Foreskin keratinocyte (primary cell): ENCODE measurements at places on chromosomes 12 and 14.

DNA sequence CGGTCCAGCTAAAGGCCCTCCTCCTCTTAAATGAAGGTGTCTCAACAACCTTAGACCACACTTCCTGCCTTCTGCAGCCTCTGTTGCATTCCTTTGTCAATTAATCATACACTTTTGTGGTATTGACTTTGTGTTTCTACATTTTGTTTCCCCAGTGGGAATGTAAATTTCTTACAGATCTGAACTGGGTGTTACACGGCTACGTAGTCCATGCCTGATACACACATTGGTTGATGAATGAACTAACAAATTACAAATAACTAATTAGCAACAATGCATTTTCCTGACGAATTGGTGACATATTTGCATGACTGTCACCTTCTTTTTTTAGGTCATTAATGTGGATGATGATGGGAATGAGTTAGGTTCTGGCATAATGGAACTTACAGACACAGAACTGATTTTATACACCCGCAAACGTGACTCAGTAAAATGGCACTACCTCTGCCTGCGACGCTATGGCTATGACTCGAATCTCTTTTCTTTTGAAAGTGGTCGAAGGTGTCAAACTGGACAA is 15.2 kb upstream of the CCT2 start:
- peak; percentile 86 for DNase-seq

DNA sequence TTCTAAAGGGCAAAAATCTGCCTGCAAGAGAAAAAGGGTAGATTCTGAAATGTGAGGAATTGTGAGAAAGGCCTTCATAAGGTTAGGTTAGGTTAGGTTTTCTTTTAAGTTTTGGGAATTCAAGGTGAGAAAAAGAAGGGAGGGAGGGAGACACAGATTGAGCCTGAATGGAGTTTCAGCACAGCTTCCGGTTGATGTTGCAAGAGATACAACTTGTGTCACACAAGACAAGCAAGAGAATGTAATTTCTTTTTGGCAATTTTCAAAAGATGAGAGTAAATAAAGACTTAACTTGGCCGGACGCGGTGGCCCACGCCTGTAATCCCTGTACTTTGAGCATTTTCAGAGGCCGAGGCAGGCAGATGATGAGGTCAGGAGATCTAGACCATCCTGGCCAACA is 63.8 kb downstream of the CPSF2 start:
- no peak for DNase-seq

- DNase-seq: no peak
These were observed 8.2 kb downstream of the TESC start for GRCh38 chr12:117090816-117091711.

DNA sequence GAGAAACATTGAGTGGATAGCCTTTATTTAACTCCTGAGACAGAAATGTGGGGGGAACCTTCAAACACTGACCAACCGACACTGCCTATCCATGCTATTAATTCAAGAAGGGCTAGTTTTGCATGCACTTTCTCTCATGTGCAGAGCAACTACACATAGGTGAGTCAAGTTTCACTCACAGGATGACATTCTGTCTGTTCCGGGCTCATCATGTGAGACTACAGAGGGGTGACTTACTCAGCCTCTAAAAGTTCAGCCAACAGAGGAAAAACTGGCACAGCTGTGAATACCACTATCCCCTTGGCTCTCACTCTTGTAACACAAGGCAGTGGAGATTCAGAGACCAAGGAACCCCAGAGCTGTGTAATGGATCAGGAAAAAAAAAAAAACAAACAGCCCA is 13.3 kb downstream of the BEST3 start:
- DNase-seq: peak; percentile 93

- no peak for DNase-seq
These were observed 164.2 kb downstream of the CHST11 start for GRCh38 chr12:104620837-104621531.

GRCh38 chr12:121513464-121514183 is 67.2 kb downstream of the KDM2B start:
- DNase-seq: no peak

GRCh38 chr14:89746654-89747053 is 207.9 kb downstream of the EFCAB11 start:
- DNase-seq: no peak

DNA sequence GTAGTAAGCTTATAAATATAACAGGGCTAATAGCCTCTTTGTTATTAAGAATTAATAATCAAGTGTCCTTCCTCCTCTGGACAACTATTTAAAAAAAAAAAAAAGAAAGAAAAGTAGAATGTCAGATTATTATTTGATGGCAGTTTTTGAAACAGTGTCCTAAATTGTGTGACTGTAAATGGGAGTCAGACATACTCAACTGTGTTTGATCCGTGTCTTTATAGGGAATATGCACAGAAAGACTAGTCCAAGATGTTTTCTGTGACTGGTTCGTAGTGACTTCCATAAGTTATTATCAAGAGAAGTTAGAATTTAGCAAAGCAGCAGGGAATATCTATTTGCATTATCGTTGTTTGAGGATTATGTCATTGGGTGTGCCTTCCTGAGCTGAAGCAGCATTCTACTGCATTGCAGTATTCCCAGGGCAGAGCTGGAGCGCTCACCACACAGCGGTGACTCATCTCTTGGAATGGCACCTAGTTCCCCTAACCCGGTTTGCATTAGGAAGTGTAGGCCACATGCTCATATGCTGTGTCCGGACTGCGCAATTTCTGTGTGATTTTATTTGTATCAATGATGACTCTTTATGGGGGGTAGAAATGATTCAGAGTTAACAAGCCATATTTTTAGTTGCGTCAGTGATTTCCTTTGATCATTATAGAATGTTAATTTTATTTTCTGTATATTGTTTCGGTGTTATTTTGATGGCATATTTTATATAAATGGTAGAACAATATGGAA is 7.9 kb downstream of the DYNC1H1 start:
- peak; percentile 98 for DNase-seq

DNA sequence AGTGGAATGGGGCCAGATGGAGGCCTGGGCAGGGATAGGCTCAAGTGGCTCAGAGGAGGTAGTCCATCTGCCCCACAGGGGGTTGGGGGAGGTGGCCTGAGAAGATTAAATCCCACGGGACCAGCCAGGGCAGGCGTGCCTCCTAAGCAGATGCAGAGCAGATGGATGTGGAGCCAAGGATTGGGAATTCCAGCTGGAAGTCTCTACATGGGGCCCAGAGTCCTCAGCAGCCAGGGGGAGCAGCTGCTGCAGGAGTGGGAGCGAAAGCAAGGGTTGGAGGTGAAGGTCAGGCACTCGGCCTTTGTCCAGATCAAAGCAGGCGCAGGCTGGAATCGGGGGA is 42.4 kb upstream of the VRK1 start:
- no peak for DNase-seq

GRCh38 chr12:93782853-93783252 is 105.7 kb downstream of the CRADD start:
- DNase-seq: no peak

DNA sequence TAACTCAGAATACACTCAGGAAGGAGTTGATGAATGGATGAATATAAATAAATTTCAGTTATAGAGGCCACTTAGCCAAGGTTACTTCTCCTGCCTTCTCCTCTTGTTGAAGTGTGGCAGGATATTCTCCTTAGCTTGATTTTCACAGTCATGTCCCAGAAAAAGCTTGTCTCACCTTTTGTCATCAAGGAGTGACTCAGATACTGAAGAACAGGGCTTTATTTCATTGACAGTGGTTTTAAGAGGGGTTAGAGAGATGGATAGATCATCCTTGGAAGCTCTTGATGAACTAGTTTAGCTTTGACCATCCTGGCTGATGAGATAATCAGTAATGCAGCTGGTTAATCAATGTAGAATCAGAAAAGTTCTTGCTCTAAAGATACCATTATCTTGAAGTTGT is 35.0 kb upstream of the CFAP54 start:
- peak; percentile 37 for DNase-seq

GRCh38 chr12:66371982-66372381 is 69.7 kb downstream of the HELB start:
- no peak for DNase-seq

GRCh38 chr12:107668320-107669098 is 17.1 kb upstream of the PWP1 start:
- no peak for DNase-seq

GRCh38 chr14:99757331-99758070 is 35.7 kb upstream of the EML1 start:
- DNase-seq: peak; percentile 98

- peak; percentile 30 for DNase-seq
These were observed 318.1 kb downstream of the AEBP2 start for GRCh38 chr12:19757317-19757877.

DNA sequence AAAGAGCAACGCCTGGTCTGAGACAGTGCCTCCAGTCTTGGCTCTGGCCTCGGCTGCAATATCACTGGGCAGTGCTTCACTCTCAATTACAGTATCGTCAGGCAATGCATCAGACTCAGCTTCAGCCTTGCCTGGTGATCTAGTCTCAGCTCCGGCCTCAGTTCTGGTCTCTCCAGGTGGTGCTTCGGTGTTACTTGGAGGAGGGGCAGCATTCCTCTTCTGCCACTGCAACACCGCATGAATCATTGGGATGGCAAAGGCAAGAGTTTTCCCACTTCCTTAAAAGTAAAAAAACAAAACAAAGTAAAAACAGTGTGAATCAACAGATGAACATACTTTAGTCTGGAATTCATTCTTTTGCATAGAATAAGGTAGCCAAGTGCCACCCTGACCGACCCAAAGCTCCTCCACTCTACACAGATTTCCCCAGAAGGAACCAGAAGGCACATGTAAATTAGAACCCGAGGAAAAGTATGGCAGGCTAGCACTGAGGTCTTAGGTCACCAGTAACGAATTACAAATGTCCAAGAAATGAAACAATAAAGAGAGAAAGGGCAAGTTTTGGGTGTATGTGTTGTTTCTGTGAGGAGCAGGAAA is 18.6 kb downstream of the DDX24 start:
- peak; percentile 83 for DNase-seq
